ENCODE measurements at places on chromosomes 4 and X.

GRCh38 chrX:71536285-71536684 lies 3.4 kb downstream of the OGT start:
- DNase-seq: no peak

- no peak for DNase-seq
These were observed 438.3 kb downstream of the CFAP47 start for GRCh38 chrX:36357855-36358254.

- no peak for DNase-seq
These were observed 118.8 kb upstream of the CBR4 start for GRCh38 chr4:169128902-169129301.

DNA sequence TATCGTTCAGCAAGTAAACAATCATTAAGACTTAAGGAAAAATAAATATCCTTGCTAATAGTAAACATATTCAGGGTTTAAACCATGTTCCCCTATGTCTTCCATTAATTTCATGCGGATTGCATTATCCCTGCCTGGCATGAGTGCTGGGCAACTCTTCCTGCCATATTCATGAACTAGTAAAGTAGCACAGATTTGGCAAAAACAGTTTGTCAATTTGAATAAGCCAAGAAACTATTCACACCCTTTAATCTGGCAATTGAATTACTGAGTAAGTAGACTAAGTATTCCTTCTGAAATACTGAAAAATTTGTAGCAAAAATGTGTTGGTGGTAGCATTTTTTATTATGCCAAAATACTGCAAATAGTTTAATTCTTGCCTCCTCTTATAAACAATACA lies 512.0 kb downstream of the NLGN4X start:
- DNase-seq: no peak

GRCh38 chr4:99135541-99136162 lies 8.4 kb downstream of the ADH4 start:
- no peak for DNase-seq

DNA sequence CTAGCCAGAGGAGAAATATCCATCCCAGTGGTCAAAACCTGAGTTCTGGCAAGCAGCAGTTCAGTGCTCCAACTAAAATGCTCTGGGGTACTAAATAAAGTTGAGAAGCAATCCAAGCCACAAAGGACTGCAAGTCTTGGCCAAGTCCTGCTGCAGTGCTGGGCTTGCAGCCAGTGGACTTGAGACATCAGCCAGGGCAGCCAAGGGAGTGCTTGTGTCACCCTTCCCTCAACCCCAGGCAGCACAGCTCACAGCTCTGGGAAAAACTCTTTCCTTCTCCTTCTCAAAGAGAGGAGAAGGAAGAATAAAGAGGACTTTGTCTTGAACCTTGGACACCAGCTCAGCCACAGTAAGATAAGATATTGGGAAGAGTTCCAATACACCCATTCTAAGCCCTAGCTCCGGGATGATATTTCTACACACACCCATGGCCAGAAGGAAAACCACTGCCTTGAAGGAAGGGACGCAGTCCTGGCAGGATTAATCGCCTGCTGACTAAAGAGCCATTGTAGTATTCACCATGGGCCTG lies 99.8 kb downstream of the PTCHD1 start:
- DNase-seq: no peak

- DNase-seq: no peak
These were observed 1075.0 kb upstream of the TENM3 start for GRCh38 chr4:181168011-181168805.

- no peak for DNase-seq
These were observed 61.3 kb upstream of the MAGEB10 start for GRCh38 chrX:27746516-27746915.

DNA sequence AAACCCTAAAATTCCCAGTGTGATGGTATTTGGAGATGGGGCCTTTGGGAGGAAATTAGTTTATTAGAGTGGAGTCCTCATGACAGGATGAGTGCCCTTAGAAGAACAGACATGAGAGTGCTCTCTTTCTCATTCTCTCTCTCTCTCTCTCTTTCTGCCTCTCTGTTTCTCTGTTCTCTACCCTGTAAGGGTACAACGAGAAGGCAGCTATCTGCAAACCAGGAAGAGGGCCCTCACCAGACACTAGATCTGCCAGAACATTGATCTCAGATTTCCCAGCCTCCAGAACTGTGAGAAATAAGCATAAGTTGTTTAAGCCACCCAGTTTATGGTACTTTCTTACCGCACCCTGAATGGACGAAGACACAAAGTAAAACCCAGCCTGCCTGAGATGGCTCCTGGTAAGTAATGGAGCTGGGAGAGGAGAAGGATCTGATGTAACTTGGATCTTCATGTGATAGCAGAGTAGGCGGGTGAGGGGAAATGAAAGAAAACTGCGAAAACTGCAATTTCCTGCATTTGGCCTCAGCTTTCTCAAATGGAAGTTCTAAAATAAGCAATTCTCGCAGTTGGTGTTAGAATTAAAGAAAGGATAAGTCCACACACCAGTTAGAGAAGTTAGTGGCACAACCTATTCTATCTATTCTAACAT lies 8.7 kb upstream of the CDS1 start:
- no peak for DNase-seq

DNA sequence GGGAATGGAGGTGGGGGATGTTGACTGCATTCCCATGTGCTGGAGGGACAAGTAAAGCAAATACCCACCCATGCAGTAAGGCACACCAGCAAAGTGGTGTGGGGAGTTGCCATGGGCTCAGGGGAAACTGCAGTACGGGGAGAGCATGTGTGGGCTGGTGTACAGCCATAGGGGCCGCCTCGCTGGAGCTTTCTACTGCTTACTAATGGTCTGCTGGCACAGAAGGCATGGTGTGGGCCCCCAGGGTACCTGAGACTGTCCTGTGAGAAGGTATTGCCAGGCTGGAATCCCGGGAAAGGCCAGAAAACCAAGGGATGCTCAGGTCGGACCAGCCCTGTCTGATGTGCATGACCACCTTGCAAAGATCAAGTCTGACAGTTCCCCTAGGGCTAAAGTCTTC lies 199.1 kb downstream of the ARHGEF9 start:
- no peak for DNase-seq

DNA sequence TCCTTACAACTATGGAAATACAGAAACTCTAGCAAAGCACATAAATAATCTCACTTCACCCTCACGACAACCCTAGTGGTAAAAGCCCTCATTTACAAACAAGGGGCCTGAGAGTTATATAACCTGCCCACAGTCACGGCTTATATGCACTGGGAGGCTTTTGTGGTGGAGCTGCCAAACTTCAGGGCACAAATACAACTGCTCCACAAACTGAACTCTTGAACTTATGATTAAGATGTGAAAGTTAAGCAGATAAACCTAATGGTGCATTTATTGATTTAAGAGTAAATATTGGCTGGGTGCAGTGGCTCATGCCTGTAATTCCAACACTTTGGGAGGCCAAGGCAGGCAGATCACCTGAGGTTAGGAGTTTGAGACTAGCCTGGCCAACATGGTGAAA lies 19.0 kb downstream of the SLC2A9 start:
- DNase-seq: no peak

DNA sequence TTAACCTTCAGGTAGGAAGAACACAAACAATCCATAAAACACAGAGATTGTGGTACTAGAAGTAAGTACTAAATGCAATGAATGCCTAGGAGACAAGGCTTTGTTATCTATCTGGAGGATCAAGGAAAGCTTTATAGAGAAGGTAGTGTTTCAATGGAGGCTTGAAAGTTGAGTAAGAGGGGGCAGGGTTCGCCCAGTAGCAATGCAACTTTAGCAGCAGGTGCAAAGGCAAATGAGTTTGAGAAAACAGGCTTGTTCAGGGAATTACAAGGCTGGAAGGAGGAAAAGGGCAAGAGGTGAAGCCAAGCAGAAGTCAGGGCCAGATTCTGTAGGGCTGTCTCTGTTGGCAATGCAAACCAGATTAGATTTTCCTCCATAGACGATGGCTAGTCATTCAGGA lies 35.5 kb upstream of the AMELX start:
- no peak for DNase-seq

- no peak for DNase-seq
These were observed 68.4 kb downstream of the NSG1 start for GRCh38 chr4:4455210-4455865.

DNA sequence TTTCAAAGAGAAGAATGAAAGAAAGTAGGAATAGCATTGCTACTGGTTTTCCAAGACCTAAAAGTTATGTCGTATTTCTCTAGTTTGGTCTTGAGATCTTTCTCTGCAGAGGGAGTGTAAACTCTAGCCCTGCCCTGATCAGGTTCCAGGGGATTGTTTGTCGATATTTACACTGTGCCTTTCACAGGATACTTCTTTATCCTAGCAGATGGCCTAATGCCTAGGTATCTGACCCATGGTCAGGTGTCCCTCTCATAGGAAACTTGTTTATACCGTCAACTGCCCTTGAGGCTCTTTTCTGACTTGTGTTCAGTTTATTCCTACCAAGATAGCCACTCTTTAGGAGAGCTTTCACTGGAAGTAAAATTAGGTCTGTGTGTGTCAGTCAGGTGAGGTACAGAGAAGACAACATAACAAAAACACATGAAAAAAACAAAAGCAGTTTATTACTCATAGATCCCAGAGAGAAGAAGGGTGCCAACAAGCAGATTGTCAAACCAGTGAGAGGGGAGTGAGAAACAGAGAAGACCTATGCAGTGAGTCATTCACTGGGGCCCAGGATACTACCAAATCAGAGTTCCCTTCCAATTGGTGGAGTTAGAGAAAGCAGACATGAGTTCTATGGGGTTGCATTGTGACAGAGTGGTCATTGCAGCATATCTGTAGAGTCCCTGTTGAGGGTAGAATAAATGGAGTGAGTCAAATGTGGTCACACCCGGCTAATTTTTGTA lies 40.6 kb upstream of the THOC2 start:
- DNase-seq: no peak

DNA sequence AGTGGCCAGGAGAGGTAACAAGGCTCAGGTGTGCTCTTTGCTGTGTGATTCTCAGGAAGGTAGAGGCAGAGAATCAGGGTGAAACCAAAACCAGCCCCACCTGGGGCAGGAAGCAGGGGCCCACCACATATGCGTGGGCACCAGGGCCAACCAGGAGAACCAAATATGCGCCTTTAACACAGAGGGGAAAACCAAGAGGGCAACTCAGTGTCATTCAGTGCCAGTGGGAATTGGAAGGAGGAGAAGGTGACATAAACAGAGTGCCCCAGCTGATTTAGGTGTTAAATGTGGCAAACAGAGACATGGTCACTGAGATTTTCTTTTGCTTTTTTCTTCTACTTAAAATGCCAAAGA lies 106.8 kb upstream of the MAMLD1 start:
- no peak for DNase-seq

GRCh38 chr4:31175242-31175910 lies 455.2 kb downstream of the PCDH7 start:
- no peak for DNase-seq

DNA sequence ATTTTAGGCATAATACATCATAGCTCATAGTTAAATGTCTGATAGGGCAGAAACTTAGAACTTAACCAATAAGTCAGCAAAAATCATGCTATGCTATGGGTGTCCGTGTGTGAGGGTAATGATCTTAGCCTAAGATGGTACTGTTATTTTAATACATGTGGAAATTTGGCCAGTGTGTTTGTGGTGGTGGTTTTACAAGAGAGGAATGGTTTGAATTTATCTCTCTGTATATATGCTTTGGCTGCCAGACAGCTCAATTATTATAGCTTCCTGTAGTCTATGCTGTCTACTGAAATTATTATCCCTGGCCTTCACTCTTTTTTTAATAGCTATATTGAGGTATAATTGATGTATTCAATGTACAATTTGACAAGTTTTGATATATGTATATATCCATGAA lies 21.3 kb downstream of the ZNF330 start:
- DNase-seq: no peak

DNA sequence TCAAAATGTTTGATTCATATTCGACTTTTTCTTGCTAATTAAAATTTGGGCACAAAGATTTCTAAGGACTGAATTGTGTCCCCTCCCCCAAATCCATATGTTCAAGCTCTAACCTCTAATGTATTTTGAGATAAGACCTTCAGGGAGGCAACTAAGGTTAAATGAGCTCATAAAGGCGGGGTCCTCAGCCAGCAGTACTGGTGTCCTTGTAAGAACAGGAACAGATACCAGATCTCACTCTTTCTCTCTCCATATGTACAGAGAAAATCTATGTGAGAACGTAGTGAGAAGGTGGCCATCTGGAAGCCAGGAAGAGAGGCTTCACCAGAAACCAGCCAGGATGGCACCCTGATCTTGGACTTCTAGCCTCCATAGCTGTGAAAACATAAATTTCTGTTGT lies 116.9 kb downstream of the VEGFC start:
- no peak for DNase-seq

- DNase-seq: no peak
These were observed 75.5 kb downstream of the GPC3 start for GRCh38 chrX:133909888-133910287.

DNA sequence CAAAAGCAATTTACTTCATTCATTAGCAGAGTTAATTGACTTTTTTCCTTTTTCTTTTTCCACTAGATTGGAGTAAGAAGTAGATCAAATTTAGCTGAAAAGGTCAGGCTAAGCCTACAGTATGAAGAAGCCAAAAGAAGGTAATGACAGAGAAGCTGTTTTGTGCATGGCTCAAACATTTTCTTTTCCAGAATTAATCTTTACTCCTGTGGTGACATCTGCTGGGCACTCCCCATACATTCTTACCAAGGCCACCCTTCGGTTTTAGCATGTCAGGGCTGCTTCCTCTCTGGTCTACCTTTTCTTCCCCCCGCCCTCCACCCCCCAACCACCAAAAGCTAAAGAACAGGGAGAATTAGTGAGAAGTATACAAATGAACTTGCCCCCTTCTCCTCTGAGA lies 70.2 kb downstream of the CLDN22 start:
- DNase-seq: no peak

GRCh38 chr4:105963461-105964400 lies 68.5 kb downstream of the NPNT start:
- DNase-seq: no peak

DNA sequence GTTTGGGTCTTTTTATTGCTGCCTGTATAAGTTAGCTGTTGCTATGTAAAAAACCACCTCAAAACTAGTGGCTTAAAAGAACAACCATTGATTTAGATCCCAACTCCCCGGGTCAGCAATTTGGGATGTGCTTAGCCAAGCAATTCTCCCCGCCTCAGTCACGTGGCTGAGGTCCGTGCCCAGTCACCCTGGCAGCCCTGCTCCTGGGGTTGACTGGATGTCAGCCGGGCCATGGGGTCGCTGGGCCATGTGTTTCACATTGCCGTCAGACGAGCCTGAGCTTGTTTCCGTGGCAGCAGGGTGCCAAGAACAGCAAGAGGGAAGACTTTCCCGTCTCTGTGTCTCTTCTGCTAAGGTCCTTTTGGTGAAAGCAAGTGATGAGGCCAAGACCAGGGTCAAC lies 345.7 kb upstream of the FAT1 start:
- DNase-seq: no peak

GRCh38 chrX:36462142-36462541 lies 542.6 kb downstream of the CFAP47 start:
- no peak for DNase-seq

DNA sequence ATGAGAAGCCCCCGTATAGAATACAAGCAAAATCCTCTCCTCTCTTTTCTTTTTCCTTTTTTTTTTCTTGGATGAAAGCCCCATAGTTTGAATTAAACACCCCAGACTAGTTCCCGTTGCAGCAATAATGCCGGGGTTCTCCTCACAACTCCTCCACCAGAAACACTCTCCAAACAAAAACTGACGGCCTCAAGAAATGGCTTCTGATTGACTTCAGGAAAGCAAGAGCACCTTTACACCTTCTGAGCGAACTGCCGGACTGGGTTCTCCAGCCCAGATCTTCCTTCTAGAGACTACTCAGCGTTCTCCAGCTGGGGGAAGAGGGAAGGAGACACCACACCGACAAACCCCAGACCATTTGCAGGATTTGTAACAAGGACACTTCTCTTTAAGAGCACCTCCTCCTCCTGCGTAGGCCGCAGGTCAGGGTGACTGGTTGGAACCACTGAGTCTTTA lies 4.0 kb downstream of the HAND2 start:
- DNase-seq: no peak

Measured in stimulated activated naive CD4-positive, alpha-beta T cell (primary cell).